ENCODE measurements at places on chromosomes 3 and 15.

GRCh38 chr3:132730891-132731580, 8.8 kb upstream of the NPHP3 start:
- DNase-seq = peak; percentile 25

DNA sequence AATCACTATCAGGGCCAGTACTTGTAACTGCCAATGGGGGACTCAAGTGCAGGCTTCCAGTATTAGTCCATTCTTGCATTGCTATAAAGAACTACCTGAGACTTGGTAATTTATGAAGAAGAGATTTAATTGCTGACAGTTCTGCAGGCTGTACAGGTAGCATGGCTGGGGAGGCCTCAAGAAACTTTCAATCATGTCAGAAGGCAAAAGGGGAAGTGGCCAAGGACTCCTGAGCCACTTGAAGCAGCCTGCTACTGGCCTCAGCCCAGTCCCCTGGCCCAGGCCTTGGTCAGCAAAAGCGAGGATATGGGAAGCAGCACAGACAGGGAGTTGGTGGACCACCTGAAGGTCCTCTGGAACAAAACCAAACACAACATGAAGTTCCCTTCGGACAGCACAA, 29.2 kb upstream of the OR5K1 start:
- DNase-seq = no peak

DNA sequence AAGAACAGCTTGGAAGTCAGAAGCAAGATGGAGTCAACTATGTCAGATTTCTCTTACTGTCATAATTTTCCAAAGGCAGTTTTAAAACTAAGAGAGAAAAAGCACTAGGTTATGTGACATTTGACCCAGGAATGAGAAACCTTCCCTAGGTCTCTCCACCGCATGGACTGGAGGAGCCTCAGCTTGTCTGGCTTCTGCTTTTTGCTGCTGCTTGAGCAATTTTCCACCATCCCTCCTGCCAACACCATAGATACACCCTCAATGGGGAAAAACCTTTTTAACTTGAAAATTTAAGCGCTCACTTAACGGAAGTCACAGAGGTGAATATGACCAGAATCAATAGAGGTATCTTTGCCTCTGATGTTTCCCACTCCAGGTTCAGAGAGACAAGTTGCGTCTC, 17.8 kb upstream of the IREB2 start:
- no peak for DNase-seq

- no peak for DNase-seq
Observed at GRCh38 chr3:53823026-53823955, 22.9 kb downstream of the CHDH start.

GRCh38 chr3:40523781-40524180, 979 bp upstream of the ZNF621 start:
- DNase-seq = no peak

DNA sequence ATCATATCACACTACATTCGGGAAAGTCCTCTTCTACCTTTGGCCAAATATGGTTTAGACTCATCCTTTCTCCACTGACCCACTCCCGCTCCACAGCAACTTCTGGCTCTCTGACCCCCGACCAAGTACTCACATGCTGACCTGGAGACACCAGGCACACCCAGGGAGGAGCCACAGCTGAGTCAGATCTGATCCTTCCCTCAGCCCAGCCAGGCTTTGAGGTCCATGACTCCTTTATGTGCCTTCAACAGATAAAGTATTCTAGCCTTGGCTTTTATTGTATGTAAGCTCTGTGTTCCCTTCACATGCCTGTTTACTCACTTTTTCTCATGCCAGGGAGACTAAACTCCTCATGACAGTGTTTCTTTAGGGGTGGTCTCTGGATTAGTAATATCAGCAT, 166.9 kb upstream of the UMPS start:
- no peak for DNase-seq

- DNase-seq = no peak
Observed at GRCh38 chr15:71683411-71684274, 126.7 kb upstream of the NR2E3 start.

DNA sequence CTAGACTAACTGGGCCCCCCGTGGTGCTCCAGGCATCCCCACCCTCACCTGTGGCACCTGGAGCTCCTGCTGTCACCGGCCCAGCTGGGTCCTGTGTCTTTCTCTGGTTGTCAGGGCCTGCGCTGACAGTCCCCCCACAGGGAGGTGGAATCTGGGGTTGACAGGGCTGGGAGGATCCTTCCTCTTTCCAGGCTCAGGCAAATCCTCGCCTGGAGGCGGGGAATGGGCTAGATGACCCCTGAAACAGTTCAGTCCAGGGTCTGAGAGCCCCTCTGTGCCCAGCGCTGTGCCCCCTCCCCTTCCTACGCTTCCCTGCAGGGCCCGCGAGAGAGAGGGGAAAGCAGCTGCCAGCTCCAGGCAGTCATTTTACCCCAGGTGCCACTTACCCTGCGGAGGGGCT, 50.1 kb upstream of the MCF2L2 start:
- no peak for DNase-seq

- DNase-seq = no peak
Observed at GRCh38 chr15:79170256-79170664, 79.7 kb upstream of the RASGRF1 start.

GRCh38 chr15:60070838-60071493, 66.9 kb downstream of the FOXB1 start:
- no peak for DNase-seq

GRCh38 chr3:173371848-173372487, 25.6 kb upstream of the NLGN1 start:
- no peak for DNase-seq

GRCh38 chr3:167251678-167252077, 128.4 kb downstream of the ZBBX start:
- DNase-seq = no peak

DNA sequence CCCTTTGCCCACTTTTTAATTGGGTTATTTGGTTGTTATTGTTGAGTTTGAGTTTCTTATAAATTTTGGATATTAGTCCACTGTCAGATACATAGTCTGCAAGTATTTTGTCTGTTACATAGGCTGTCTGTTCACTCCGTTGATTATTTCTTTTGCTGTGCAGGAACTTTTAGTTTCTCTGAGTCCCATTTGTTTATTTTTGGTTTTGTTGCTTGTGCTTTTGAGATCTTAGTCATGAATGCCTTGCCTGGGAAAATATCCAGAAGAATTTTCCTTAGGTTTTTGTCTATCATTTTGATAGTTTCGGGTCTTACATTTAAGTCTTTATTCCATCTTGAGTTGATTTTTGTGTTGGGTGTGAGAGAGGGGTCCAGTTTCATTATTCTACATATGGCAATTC, 254.5 kb downstream of the NLGN1 start:
- no peak for DNase-seq
